ENCODE measurements at places on chromosomes 1 and 21.
A peak's percentile ranks its signal among the peaks of the same experiment; 100 is the strongest.

- DNase-seq: no peak
Observed at GRCh38 chr1:83505148-83505547, 493.8 kb downstream of the TTLL7 start.

- no peak for DNase-seq
Observed at GRCh38 chr1:43311521-43311920, 10.7 kb downstream of the TIE1 start.

GRCh38 chr1:202213361-202214088 lies 19.9 kb downstream of the LGR6 start:
- no peak for DNase-seq

GRCh38 chr1:62070384-62071011 lies 124.2 kb upstream of the L1TD1 start:
- peak; percentile 36 for DNase-seq

DNA sequence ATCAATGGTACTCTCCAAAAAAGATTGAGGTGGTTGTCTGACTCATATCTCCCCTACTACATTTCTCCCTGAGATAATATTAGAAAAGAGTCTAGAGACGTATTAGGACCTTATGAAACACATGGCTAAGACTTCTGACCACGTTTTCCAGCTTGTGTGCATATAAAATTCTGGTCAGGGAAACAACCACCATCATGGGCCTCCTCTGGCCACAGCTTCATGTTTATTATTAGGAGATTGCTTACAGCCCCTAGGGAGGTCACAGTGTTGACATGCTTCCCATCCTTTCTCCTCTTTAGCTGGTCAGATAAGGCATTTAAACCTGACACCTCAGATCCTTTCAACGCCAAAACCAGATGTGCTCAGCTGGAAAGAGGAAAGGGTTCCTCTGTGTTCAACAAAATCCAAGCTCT lies 620.2 kb downstream of the PLPP3 start:
- no peak for DNase-seq

DNA sequence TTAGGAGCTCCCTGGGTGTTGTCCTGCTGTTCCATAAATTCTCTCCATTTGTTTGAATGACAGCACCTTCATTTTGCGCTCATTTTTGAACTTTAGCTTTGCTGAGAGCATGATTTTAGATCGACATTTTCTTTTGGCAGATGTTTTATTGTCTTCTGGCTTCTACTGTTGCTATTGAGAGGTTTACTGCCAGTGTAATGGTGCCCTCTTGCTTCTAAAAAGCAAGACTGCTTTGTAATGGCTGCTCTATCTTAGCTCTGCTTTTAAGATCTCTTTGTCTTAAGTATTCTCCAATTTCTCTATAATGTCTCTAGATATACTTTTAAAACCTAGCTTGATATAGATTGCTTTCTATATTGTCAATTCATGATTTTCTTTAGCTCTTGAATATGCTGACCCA lies 27.8 kb downstream of the THEM4 start:
- DNase-seq: no peak

GRCh38 chr1:43844114-43844513 lies 89.5 kb upstream of the ARTN start:
- no peak for DNase-seq

DNA sequence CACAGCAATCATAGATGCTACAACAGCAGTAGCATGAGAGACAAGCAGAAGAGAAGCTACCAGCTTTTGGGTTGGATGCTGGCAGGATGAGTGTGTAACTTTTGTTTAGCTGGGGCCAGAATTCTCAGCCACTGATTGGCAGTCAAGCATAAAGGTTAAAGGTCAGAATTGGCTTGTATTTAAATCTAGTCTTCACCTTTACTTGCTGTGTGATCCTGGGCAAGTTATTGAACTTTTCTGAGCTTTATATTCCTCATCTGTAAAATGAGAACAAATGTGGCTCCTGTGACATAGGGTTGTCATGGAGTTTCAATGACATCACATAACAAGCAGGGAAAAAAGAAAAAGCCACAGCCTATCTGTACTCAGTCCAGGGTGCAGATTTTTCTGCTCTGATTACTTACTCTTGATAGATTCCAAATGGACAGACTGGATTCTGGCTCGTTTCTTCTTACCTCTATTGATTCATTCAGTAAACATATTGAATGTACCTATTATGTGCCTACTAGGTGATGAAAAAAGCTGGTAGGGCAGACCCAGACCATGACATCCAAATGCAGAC lies 2.8 kb upstream of the AZIN2 start:
- no peak for DNase-seq

DNA sequence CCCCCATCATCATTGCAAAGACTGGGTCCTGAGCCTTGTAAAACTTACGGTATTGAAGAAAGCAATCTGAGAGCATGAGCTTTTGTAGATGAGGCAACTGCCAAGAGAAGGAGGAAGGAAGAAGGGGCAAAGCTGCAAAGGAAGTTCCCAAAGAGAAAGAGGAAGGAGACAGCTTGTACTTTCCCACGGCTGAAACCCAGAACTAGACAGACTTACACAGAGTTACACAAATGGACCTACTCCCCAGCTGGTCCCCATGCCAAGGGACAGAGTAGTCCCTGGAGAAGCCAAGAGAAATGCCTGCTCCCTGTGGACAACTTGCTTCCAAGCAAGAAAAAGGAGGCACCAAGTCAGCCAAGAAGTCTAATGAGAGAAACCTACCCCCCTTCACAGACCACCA lies 22.6 kb downstream of the SLC5A9 start:
- no peak for DNase-seq

- DNase-seq: no peak
Observed at GRCh38 chr1:11813021-11813420, 7.0 kb downstream of the CLCN6 start.

DNA sequence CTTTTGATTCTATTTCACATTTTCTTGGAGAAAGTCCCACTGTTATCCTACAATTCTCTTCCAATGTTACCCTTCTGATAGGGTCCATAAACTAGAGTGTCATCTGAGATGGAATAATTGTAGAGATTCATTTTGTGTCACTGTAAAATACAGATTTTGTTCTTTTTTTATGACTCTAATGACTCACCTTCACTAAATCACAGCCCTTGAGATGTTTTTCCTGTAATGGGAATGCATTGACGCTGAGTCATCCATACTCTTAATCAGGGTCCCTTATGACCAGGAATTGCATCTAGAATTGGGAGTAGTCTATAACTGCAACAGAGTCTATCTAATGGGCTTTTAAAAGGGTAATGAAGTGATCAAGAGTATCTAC lies 315.5 kb downstream of the TGFB2 start:
- DNase-seq: peak; percentile 85

- no peak for DNase-seq
Observed at GRCh38 chr1:21652937-21653743, 16.0 kb downstream of the RAP1GAP start.

DNA sequence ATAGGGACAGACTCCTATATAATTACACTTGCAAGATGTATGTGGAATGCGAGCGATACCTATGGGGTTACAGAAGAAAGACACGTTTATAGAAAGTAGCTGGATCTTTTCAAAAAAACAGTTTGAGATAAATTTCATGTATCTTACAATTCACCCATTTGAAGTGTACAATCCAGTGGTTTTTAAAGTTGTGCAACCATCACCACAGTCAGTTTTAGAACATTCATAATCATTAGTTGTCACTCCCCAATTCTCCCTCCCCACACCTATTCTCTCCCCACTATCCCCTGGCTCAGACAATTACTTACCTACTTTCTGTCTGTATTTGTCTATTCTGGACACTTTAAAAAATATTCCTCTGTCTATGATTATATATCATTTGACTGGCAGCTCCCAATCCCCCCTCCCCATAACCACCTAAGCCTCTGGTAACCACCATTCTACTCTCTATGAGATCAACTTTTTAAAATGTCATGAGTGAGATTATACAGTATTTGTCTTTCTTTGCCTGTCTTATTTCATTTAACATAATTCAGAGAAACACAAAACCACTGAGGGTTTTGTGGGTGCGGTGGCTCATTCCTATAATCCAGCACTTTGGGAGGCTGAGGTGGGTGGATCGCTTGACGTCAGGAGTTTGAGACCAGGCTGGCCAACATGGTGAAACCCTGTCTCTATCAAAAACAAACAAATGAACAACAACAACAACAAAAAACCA lies 39.1 kb downstream of the MRPS6 start:
- DNase-seq: no peak

DNA sequence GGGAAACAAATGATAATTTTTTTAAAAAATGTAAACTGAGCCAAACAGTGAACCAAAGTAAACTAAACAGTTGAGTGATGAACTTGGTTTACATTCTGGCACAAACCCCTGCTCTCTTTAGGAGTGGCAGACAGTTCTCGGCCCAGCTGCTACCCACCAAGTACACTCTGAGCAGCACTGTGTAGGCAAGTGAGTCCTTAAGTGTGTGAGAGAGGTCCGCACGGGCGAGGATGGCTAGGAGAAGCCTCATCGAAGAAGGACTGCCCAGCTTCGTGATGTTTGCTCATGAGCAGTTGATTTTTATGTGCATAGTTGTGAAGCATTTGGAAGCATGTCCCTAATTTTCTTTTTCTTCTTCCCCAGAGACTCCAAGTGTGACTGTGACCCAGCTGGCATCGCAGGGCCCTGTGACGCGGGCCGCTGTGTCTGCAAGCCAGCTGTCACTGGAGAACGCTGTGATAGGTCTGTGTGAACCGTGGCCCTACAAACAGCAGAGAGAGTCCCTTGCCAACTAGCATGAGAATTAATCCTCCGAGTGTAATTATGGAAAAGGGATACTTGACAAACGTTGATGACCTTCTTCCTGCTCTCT lies 32.1 kb downstream of the LAMC2 start:
- no peak for DNase-seq

DNA sequence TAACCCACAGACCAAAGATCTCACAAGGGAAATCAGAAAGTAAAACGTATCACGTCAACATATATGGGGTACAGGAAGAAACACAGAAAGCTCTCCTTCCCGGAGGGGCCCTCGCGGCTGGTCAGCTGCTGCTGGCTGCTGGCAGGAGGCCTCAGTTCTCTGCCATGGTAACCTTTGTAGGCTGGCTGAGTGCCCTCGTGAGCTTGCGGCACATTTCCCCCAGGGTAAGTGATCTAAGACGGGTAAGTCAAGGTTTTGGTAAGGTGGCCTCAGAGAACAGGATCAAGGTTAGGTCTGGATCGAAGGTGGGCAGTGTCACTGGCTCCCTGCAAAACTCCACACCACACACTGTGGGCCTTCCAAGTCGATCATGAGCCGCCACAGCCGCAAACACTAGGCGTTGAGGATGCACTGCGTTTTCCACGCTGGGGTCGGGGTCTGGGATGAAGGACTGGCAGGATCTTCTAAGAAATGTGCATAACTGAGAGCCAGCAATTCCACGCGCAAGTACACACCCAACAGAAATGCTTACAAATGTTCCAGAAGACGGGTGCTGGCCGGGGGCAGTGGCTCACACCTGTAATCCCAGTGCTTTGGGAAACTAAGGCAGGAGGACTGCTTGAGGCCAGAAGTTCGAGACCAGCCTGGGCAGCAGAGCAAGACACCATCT lies 33.9 kb downstream of the WDR4 start:
- DNase-seq: no peak

DNA sequence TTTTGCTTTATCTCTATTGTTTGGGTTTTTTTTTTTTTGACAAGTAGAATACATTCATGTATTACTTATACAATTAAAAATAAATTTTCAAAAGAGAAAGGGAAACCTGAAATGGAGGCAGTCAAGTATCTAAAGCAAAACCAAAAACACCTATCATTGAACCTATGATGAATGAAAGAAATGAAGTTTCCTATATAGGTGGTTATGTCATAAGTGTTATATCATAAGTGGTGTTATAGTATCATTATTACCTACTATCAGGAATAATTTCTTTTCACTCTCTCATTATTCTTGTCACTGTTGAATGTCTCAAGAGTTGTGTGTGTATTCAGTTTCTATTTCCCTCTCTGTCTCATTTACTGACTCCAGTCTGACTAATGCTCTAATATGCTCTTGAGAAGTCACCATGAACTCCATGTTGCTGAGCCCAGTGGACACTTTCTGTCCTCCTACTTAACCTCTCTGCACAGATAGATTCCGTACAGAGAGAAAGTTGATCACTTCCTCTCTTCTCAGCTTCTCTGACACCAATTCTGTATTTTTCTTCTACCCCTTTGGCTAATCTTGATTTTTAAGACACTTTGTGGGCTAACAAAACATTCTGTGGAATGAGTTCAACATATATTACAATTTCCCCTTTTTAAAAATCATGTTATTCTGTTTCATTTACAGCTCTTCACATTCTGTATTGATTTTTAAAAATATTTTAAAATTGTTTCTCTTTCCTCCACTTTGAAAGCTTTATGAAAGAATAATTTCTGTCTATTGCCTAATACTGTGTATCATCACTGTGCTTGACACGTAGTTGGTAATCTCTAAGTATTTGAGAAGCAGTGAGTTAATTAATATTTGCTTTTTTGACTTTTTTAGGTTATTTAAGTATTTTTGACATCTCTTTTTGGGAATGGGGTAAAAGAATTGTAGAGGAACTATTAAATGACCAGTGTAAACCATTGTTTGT lies 50.1 kb downstream of the RASAL2 start:
- no peak for DNase-seq

GRCh38 chr21:45016406-45017038 lies 57.9 kb upstream of the ADARB1 start:
- no peak for DNase-seq

GRCh38 chr1:95257758-95258157 lies 23.7 kb downstream of the RWDD3 start:
- DNase-seq: peak; percentile 8

DNA sequence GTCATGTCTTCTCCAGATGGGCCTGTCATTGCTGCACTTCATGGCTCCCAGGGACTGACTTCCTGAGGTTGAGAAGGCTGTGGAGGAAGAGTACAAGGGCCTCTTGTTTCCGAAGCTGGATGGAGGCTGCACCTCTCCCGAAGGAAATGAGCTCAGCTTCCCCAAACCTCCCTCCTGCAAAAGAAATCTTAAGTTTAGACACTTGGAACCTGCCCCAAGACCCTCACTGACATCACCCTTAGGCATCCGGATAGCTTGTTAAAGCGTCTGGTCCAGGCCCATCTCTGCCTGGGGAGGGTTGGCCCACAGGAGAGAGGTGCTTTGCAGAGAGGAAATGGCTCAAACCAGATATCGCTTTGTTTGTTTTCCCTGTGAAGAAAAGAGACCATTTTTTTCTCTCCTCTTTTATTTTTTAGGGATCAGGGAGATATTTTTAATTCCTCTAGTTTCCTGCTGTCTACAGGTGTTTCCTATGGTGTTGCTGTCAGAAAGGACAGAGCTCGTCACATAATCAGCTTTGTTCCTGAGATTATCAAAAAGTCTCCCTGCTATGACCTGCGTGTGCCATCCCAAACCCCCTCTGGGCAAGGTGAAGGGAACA lies 25.0 kb downstream of the RCSD1 start:
- peak; percentile 26 for DNase-seq

- peak; percentile 93 for DNase-seq
Observed at GRCh38 chr1:201486187-201486586, 17.2 kb upstream of the PHLDA3 start.

Data from cardiac fibroblast (primary cell).